Psoas muscle (tissue), 8 donors: ENCODE measurements at places on chromosomes 6 and 20. TPM values are rescaled to one million over a fixed set of nuclear protein-coding genes. Genes with fewer than 3 reads are reported as not detected.

Gene SLC29A1
- polyA plus RNA-seq: 39.1 TPM

Gene FOXS1
- 0.87 TPM for polyA plus RNA-seq

Gene PRICKLE4
- 0.49 TPM for polyA plus RNA-seq

Gene TFAP2B
- not detected for polyA plus RNA-seq

Gene HLA-DRB1
- 13.2 TPM for polyA plus RNA-seq

Gene CFB
- 1.8 TPM for polyA plus RNA-seq

Gene NFS1
- polyA plus RNA-seq: 19.8 TPM

Gene MDFI
- polyA plus RNA-seq: 1.1 TPM

Gene SIRPB2
- polyA plus RNA-seq: 0.39 TPM

Gene HLA-F
- polyA plus RNA-seq: 19.6 TPM

Gene UNC5CL
- 0.18 TPM for polyA plus RNA-seq

Gene AURKA
- 7.5 TPM for polyA plus RNA-seq

Gene PRSS16
- not detected for polyA plus RNA-seq

Gene DDO
- 9.7 TPM for polyA plus RNA-seq

Gene COL10A1
- polyA plus RNA-seq: not detected

Gene CUTA
- 125 TPM for polyA plus RNA-seq

Gene SRSF3
- polyA plus RNA-seq: 267 TPM

Gene RIMS4
- 0.01 TPM for polyA plus RNA-seq

Gene THBS2
- 0.62 TPM for polyA plus RNA-seq

Gene TUBB2A
- 83.4 TPM for polyA plus RNA-seq

Gene MICB
- polyA plus RNA-seq: 0.42 TPM

Gene SIRPG
- polyA plus RNA-seq: not detected

Gene DEFB124
- polyA plus RNA-seq: 0.18 TPM

Gene ADGRG6
- polyA plus RNA-seq: 0.55 TPM

Gene BPIFB2
- not detected for polyA plus RNA-seq

Gene BTNL2
- not detected for polyA plus RNA-seq

Gene TBXT
- not detected for polyA plus RNA-seq

Gene MUC22
- 0.38 TPM for polyA plus RNA-seq

Gene C6orf120
- polyA plus RNA-seq: 9.2 TPM

Gene UBD
- not detected for polyA plus RNA-seq

Gene GNL1
- 32.3 TPM for polyA plus RNA-seq

Gene SMLR1
- not detected for polyA plus RNA-seq

Gene RIPOR3
- polyA plus RNA-seq: 5.4 TPM

Gene EMILIN3
- 1.5 TPM for polyA plus RNA-seq

Gene PSMF1
- 89.8 TPM for polyA plus RNA-seq

Gene CGA
- polyA plus RNA-seq: 3.8 TPM

Gene LGSN
- 0.01 TPM for polyA plus RNA-seq

Gene SAMD3
- polyA plus RNA-seq: not detected

Gene PRRT1
- 0.28 TPM for polyA plus RNA-seq

Gene PARD6B
- polyA plus RNA-seq: 0.44 TPM

Gene CST5
- polyA plus RNA-seq: not detected

Gene PRSS35
- polyA plus RNA-seq: 0.22 TPM

Gene MTHFD1L
- polyA plus RNA-seq: 0.21 TPM

Gene PBOV1
- polyA plus RNA-seq: not detected

Gene DDX39B
- polyA plus RNA-seq: 174 TPM

Gene SIRPD
- not detected for polyA plus RNA-seq

Gene ERVFRD-1
- not detected for polyA plus RNA-seq

Gene SALL4
- polyA plus RNA-seq: not detected

Gene GABRR1
- 0.04 TPM for polyA plus RNA-seq
